ENCODE measurements at places on chromosomes 13 and 19.

- DNase-seq, result no peak
Observed at GRCh38 chr19:29467824-29468401, 57.9 kb upstream of the VSTM2B start.

- no peak for DNase-seq
Observed at GRCh38 chr13:99237981-99238662, 20.1 kb downstream of the GPR18 start.

DNA sequence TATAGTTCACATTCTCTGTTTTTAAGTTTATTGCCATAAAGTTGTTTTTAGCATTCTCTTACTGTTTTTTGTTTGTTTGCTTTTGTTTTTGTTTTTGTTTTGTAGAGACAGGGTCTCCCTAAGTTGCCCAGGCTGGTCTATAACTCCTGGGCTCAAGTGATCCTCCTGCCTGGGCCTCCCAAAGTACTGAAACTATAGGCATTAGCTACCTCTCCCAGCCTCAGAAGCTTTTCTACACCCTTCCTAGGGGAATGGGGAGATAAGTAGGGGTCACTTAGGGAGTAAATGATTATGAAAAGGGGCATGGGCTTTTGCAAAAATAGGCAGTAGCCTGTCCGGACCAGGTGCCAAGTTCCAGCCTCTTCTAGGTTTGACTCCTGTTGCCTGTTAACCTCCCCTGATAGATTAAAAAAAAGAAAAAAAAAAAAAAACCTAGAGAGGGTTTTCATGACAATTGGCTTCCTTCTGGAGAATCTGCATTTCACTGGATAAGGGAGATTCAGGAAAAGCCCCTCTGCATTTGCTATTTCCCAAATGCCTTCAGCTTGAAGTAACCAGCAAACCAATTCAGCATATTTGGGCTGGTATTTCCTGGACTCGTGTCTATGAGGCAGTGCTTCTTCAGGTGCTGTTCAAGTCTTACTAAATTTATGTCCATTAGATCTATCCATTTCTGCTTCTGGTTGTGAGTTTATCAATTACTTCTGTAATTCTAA, 216.8 kb downstream of the TM9SF2 start:
- no peak for DNase-seq

DNA sequence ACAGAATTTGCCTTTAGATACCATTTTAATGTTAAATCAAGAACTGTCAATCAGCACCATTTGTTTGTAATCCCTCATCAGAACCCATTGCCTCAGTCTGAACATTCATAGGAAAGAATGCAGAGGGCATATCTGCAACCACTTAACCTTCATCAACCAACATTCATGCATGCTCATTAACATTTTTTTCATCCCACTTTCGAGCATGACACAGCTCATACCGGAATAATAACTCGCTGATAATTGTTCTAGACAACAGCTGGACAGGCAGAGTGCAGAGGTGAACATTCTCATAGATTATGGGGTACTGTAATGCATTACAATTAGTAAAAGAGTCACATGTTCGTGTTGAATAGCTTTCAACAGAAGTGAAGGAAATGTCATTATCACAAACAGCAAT, 216.8 kb downstream of the DIAPH3 start:
- peak; percentile 31 for DNase-seq

GRCh38 chr19:13055213-13056051, 47.2 kb downstream of the LYL1 start:
- peak; percentile 89 for DNase-seq

DNA sequence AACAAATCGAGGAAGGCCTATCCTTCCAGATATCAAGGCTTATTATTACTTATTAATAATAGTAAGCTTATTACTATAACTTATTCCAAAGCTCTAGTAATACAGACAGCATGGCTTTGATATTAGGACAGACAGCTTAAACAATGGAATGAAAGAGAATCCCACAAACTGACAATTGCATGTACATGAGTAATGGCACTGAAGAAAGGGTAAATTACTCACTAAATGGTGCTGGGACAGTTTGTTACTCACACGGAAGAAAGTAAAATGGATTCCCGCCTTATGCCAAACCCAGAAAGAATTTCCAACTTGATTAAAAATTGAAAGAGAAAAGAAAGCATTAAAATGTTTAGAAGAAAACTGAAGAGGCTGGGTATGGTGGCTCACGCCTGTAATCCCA, 60.3 kb downstream of the MIPEP start:
- DNase-seq, result no peak

DNA sequence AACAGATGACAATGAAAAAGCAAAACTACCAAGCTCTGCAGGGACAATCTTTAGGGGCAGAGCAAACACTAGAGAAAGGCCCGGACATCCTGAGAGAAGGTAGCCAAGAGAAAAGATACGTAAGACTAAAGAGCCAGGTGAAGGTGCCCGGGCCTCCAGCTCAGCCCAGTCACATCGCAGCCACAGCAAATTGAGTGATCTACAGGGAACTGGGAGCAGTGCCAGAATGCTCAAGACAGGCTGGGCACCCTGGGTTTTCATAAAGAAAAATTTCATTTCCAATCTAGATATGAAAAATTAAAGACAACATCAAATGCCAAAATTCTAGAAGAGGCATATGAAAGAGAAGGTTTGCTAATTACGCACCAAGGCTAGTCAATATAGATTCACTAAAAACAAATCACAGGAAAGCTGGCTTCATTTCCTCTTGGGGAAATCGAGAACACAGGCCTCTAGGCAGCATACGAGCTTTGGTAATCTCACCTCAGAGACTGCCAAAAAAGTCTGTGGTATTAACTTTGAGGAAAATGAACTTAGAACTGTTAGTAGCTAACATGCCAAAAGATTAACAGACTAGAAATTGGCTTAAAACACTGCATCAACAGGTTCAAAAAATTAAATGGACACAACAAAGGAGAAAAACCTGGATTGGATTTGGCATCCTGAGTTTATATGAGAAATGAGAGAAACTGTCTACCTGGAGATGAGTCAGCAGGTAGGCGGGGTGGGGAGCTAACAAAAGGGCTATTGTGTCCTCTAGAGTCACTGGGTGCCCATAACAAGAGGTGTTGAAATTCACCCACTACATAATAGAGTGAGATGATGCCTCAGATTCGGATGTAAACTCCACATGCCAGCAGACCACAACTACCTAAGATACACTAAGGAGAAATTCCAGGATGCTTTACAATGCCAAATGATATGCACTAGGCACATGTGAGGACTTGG, 6.6 kb downstream of the ANKRD10 start:
- no peak for DNase-seq

- DNase-seq, result no peak
Observed at GRCh38 chr13:81388400-81388799, 1047.5 kb upstream of the SPRY2 start.

DNA sequence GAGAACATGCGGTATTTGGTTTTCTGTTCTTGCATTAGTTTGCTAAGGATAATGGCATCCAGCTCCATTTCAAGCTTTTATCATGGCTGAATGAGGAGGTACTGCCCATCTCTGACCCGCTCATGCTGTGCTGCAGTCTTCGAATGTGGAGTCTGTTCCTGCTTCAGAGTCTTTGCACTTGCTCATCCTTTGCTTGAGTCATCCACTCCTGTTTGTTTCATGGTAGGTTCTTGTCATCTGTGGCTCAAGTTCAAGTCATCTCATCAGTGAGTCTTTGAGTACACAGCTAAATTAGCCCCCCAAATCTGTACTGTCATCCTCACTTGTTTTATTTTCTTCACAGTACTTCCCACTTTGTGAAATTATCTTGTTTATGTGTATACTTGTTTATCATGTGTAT, 5.4 kb downstream of the UCHL3 start:
- no peak for DNase-seq

GRCh38 chr13:44685641-44686040, 109.5 kb upstream of the TSC22D1 start:
- DNase-seq, result no peak

DNA sequence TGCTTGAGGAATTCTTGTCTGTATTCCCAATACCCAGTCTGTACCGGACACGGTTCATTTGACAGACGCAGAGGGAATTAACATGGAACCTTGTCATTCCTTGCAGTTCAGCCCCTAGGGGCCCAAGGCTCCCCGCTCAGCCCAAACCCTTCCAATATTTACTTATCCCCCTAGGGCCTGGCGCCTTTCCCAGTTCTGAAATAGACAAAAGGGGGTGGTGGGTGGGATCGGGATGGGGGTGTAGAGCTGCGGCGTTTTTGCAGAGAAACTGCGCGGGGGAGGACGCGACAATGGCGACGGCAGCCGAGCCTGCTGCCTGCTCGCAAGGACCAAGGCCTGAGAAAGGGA, 583 bp downstream of the AKAP8L start:
- DNase-seq, result peak; percentile 20

- no peak for DNase-seq
Observed at GRCh38 chr19:51739466-51740213, 12.0 kb downstream of the FPR1 start.

DNA sequence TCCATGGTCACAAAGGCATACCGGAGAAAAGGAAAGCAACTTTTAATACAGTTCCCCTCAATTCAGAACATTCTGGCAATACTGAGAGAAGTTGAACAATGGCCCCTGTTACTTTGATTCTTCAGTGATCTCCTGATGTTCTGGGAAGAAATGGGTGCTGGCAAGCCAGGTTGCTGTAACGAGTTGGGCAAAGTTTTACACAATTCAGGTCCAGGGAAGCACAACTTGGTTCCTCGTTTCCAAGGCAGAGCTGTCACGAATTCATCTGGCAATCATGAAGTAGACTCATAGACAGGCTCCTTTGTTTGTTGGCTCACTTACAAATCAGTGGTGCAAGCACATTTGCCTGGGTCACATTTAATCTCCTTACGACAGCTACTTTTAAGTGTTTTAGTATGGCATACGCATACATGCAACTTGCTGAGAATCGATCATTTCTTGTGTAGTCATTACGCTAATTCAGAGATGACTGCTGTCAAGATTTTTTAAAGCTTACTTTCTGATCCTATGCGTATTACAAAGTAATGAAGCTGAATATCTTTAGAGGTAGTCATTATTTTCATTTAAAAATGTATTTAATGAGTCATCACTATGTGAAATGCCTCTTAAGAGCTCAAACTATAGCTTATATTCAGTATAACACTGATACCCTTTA, 174.7 kb downstream of the GPC5 start:
- DNase-seq, result no peak
